Bone marrow (tissue), 2 donors: ENCODE measurements at places on chromosomes 1 and 21.

DNA sequence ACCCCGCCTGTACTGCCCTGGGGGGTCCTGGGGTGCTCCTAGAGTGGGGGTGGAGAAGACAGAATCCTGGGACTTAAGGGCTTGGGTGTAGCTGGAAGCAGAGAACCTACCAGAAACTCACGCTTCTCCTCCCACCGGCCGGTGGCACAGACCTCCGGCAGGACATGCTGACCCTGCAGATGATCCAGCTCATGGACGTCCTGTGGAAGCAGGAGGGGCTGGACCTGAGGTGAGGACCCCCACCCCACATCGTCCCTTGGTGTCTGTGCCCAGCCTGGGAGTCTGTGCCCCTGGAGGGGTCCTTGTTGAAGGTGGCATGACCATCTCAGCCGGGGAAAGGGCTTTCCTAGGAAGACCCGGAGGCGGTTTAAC lies 70.8 kb downstream of the PIK3CD start:
- no peak for DNase-seq

- DNase-seq: no peak
Observed at GRCh38 chr1:156198831-156199349, 5.0 kb downstream of the SLC25A44 start.

- no peak for DNase-seq
Observed at GRCh38 chr1:85607126-85607920, 26.8 kb downstream of the CCN1 start.

DNA sequence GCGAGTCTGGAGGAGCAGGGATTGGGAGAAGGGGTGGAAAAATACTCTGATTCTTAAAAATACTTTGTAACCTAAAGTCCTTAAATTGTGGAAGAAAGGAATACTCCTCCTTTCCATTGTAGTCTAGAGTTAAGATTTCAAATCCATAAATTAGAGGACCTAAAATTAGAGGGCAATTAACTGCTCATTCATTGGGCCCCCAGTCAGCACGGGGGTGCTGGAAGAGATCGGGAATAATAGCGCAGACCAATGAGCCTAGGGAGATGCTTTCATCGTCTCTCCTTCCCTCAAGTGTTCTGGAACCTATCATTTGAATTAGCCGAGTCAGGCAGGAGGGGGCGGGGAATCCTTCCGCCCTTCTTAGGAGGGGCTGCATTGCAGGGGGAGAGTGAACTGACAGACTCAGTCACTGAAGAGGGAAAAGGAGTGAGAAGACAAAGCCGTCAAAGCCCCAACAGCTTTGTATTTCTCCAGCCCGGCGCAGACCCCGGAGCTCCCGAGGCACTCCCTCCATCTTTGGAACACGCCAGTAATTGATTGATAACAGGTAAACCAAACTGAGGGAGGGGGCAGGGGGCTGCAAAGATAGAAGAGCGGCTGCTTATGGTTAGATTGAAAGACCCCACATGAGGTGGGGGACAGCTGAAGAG lies at the start of gene MLLT11:
Gene MLLT11, plus strand, starts transcription at position 391 of the 650 bp plus-strand sequence. CDS start 6,828 bp downstream, outside the sequence.
- DNase-seq: peak; percentile 20

DNA sequence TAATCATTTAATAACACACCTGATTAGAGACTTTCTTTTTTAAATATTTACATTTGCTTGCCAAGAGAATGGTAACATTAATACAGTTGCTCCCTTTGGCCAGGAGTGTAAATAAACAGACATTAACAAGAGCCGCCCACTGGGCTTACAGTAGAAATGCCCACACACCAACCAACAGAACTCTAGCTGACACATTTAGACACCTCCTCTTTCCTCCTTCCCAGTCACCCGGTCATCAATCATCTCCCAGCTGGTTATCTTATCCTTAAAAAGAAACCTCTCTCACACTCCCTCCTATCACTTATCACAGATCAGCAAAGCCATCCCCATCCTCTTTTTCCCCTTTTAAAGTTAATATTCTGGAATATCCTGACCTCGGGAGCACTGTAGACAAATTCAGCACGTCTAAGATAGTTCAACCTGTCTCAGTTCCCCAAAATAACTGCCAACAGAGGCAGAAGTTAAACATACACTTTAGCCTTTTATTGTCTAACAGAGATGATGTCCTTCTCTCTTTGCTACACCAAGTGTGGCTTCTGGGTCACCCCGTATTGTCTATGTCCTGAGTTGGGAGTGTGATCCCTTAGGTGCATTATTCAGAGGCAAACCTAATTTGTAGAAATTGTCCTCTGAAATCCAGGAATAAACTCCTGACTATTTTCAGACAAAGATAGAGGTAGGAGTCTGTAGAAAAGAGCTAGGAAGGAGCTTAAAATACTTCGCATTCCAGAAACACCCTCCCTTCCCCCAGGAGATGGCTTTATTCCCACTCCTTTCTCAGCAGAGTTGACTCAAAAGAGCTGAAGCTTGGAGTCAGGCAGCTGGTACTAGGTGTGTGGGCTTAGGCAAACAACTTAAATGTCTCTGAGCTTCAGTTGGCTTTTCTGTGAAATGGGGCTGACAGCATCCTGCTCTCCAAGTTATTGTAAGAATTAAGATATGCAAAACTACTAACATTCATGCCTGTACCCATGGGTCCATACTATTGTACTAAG lies 8.8 kb downstream of the MYCL start:
- no peak for DNase-seq

DNA sequence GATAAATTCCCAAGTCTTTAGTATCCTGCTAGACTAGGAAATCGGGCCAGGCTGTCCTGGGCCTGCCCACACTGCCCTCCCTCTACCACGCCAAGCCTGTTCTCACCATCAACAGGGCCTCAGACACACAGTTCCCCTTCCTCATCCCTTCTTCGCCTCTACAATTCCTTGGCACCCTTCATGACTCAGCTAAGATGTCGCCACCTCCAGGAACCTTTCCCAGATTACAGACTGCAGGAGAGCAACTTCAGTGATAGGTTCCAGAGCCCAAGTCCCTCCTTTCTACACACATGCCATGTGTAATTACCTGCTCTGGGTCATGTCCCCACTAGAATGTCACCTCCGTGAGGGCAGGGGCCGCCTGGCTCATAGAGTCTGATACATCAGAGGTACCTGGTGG lies 3.3 kb downstream of the RIMS3 start:
- no peak for DNase-seq

GRCh38 chr1:96281491-96281890 lies 440.1 kb upstream of the PTBP2 start:
- DNase-seq: no peak

- no peak for DNase-seq
Observed at GRCh38 chr1:166272155-166272554, 105.4 kb upstream of the FAM78B start.

DNA sequence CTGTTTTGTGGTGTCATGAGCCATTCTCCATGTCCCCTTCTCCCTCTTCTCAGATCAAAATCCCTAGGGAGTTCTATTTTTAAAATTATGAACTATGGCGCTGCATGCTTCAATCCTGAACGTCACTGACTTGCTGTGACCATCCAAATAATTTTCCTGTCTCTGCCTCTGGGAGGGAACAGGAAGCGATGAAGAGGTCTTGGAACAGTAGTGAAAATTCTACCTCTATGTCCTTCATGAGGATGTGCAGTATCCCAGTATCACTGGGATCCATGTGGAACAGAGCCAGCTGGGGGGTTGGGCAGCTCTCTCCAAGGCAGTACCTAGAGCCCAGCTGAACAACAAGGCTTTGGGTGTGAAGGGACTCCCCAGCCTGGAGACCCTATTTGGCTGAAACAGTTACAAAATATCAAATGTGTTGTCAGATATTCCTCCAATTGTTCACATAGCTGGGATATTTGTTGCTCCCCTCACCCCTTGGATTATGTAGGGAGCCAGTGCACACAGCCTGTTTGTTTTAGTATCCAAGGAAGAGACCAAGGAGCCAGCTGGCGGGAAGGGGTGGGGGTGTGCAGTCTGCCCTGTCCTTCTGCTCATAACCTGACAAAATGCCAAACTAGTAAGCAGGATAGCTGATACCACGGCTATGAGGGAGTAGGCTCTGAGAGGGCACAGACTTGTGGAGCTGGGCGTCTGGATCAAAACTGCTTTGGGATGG lies 7.6 kb downstream of the DCLRE1B start:
- DNase-seq: no peak

DNA sequence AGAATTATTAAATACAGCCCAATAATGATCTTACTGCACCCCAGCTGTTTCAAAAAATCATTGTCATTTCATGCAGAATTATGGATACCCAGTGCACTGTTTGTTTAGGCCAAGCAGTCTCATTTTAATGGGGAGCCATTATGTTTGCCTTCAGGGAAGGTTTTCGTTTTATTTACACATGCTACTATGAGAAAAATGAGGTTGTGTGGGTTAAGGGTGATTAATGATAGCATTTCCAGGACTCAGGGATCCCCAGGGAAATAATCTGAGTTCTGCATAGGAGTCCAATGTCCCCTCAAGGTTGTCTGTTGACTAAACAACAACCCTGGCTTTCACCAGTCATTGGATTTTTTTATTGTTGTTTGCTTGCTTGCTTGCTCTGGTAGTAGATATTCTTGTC lies 71.0 kb upstream of the ZP4 start:
- DNase-seq: no peak

DNA sequence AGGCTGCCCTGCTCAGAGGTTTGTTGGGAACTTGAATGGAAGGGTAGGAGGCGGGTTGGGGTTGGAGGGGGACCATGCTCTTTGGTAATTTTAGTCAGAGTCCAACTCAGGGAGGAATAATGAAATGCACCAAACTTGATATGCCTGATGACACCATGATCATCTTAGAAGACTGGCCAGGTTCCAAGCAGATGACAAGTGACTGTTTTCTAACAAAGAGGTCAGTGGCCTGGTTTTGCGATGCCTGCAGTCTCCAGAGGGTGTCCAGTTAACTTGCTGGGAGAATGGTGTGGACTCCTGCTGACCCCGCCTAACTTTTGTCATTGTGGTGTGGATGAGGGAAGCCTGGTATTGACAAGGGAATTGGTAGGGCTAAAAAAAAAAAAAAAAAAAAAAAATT lies 12.4 kb downstream of the VANGL1 start:
- no peak for DNase-seq

DNA sequence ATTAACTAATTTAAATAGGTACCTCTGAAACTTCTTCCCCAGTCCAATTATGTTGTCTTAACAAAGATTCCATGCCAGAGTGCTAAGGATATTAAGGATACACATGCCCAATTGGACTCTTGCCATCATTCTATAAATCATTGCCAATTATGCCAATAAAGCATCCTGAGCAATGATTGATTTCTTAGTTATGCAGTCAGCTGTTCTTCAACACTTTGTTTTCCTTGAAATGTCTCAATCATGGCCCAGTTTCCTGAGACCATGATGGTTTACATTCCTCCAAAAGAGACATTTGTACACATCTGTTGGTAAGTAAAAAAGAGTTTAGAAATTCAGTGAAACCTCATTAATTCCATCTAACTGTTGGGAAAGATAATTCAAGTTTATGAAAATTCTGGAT lies 180.4 kb upstream of the PKN2 start:
- DNase-seq: no peak

- DNase-seq: no peak
Observed at GRCh38 chr1:57229998-57230397, 193.9 kb downstream of the DAB1 start.

DNA sequence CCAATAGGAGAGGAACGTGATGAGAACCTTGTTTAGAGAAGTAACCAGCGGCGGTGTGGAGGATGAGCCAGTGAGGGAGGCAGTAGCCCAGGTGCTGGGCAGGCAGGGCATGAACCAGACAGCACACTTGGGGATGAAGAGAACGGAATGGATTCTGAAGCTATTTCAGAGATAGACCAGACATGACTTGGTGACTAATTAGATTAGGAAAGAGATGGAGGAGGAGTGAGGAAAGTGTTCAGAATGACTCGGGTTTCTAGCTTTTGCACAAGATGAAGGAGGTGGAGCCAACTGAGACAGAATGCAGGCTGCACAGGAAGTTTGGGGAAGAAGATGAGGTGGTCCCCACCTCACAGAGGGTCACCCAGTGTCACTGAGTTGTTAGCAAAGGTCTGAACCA lies 5.1 kb downstream of the PEF1 start:
- DNase-seq: no peak

- DNase-seq: no peak
Observed at GRCh38 chr1:7121622-7121988, 336.4 kb downstream of the CAMTA1 start.

DNA sequence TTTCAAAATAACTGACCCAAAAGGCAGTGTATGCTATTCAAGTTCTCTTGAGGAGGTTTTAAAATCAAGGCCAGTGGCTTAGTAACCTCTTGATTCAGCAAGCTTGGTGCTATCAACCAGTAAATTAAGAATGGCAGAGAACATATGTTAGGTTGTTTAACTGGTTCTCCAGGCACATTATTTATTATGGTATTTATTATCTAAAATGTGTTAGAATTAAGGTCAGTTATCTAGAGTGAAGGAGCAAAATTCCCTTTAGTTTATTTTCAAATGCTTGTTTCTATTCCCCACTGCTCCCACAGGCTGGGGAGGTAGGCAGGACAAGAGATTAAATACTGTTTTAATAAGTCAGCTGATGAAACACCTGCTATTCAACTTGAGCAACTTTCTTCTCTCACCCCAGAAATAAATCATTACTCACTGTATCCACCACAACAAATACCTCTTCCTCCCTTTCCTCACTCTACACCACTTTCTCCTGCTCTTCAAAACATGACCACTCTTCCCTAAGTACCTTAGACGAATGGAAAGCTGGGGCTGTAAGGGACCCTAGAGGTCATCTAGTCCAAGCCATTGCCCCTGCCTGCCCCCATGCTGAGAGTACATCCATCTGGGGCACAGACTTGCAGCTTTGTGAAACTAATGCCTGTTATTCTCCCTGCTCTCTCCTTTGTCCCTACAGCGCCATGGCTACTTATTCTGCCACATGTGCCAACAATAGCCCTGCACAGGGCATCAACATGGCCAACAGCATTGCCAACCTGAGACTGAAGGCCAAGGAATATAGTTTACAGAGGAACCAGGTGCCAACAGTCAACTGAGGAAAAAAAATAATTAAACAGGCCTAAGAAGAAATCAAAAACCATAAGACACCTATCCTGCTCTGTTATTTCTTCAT lies 71.7 kb downstream of the PRRX1 start:
- no peak for DNase-seq
